ENCODE measurements at places on chromosomes 6 and 20. TPM values are rescaled to one million over a fixed set of nuclear protein-coding genes. Genes with fewer than 3 reads are reported as not detected.

GRCh38 chr6:145485288-145485687 lies 250.0 kb downstream of the EPM2A start:
- no peak overlapping the region for H3K4me3 ChIP-seq
- no peaks in the 10 kb centered on the region for H3K27me3 ChIP-seq
- H3K36me3 ChIP-seq = no peaks in the 10 kb centered on the region
- H3K27ac ChIP-seq = no peak overlapping the region
- H3K4me1 ChIP-seq = no peaks in the 10 kb centered on the region
- DNase-seq = no peak

GRCh38 chr20:24418731-24419130 lies 50.7 kb upstream of the SYNDIG1 start:
- H3K27me3 ChIP-seq = no peaks in the 10 kb centered on the region
- DNase-seq = no peak
- no peak overlapping the region for H3K27ac ChIP-seq
- H3K36me3 ChIP-seq = no peaks in the 10 kb centered on the region
- no peaks in the 10 kb centered on the region for H3K4me1 ChIP-seq

- no peaks in the 10 kb centered on the region for H3K36me3 ChIP-seq
- no peak overlapping the region for H3K4me3 ChIP-seq
- DNase-seq = no peak
- H3K27ac ChIP-seq = no peak overlapping the region
- no peaks in the 10 kb centered on the region for H3K4me1 ChIP-seq
Observed at GRCh38 chr20:11091511-11091910, 417.7 kb upstream of the JAG1 start.

DNA sequence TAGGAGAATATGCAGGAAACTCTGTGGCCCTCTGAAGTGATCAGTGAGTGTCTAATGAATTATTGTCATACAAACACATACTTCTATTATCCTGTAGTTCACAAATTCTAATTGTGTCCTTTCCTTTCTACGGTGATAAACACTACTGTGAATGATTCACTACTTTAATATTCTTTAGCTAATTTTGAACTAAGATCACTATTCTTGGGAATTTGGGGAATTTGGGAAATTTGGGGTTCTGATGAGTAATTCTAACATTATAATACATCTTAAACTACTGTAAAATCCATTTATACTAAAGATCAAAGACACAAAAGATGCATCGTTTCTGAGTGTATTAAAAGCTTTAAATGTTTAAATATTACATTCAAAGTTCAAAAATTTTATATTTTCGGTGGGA lies 1287.2 kb upstream of the CITED2 start:
- no peaks in the 10 kb centered on the region for H3K36me3 ChIP-seq
- H3K27ac ChIP-seq = no peak overlapping the region
- H3K27me3 ChIP-seq = no peaks in the 10 kb centered on the region
- no peak overlapping the region for H3K4me3 ChIP-seq

- H3K36me3 ChIP-seq = no peaks in the 10 kb centered on the region
- no peak overlapping the region for H3K4me3 ChIP-seq
- no peak for DNase-seq
- H3K27ac ChIP-seq = no peak overlapping the region
- H3K4me1 ChIP-seq = no peaks in the 10 kb centered on the region
Observed at GRCh38 chr6:15129887-15130286, 116.0 kb upstream of the JARID2 start.

- no peaks in the 10 kb centered on the region for H3K4me1 ChIP-seq
- H3K36me3 ChIP-seq = no peaks in the 10 kb centered on the region
- DNase-seq = no peak
- peak within 1 kb of the TSS; percentile 10 for H3K4me3 ChIP-seq
- H3K27ac ChIP-seq = no peak within 1 kb of the TSS
- peaks cover 7% of the 10 kb centered on the region for H3K27me3 ChIP-seq
Observed at GRCh38 chr20:58515233-58516212, at the start of gene APCDD1L. Gene APCDD1L (minus strand): TSS chr20:58515399. CDS start chr20:58514707, 692 bp downstream.

- H3K27ac ChIP-seq = no peak overlapping the region
- no peak overlapping the region for H3K4me3 ChIP-seq
- H3K4me1 ChIP-seq = no peaks in the 10 kb centered on the region
- H3K36me3 ChIP-seq = no peaks in the 10 kb centered on the region
Observed at GRCh38 chr6:11692451-11693376, 85.9 kb downstream of the ADTRP start.

GRCh38 chr6:151291722-151292059 lies 51.9 kb downstream of the AKAP12 start:
- H3K27me3 ChIP-seq = no peaks in the 10 kb centered on the region
- no peaks in the 10 kb centered on the region for H3K4me1 ChIP-seq
- DNase-seq = no peak
- H3K27ac ChIP-seq = no peak overlapping the region
- H3K36me3 ChIP-seq = no peaks in the 10 kb centered on the region
- H3K4me3 ChIP-seq = no peak overlapping the region

DNA sequence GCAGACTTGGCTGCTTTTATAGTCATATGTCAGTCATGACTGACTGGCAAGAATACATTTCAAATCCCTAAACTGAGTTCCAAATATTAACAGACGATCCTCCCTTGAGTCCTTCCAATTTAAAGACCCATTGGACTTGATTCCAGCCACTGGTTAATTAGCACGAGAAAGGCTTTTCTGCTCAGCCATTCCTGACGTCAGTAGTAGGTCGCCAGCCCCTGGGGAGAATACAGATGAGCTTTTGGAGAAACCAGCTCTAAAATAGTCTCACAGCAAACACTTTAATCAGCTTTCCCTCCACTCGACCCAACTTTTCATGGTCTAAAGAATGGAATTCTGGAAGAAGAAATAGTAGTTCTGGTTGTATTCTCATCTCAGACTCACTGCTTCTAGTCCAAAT lies 91.6 kb downstream of the SLC22A3 start:
- no peaks in the 10 kb centered on the region for H3K4me1 ChIP-seq
- no peak overlapping the region for H3K27ac ChIP-seq
- no peaks in the 10 kb centered on the region for H3K36me3 ChIP-seq
- H3K4me3 ChIP-seq = no peak overlapping the region

The MUC22 gene
- total RNA-seq = not detected

The SLX4IP gene
- 7.0 TPM for total RNA-seq
